ENCODE measurements at places on chromosomes 3 and 15.

GRCh38 chr3:129718201-129718600, 111.7 kb upstream of the PLXND1 start:
- no peak overlapping the region for H3K27ac ChIP-seq
- H3K4me1 ChIP-seq, result peaks cover 20% of the 10 kb centered on the region
- H3K27me3 ChIP-seq, result no peaks in the 10 kb centered on the region
- H3K4me3 ChIP-seq, result no peak overlapping the region
- no peak for DNase-seq
- no peaks in the 10 kb centered on the region for H3K36me3 ChIP-seq

DNA sequence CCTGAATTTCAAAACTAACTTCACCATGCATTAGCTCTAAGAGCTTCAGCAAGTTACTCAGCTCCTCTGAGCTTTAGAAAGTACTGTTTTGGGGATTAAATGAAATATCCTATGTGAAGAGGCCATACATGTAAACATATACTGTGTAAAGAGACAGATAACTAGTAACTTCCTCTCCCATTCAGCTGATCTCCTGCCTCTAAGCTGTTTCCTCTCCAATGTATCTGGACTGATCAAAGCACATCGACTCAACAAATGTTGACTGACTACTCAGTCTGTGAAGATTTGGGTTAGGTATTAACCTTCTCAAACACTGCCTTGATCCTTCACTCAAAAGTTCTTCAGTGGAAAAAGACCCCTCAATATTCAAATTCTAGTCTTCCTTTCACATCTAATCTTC, 82.0 kb downstream of the BOC start:
- H3K27me3 ChIP-seq, result no peaks in the 10 kb centered on the region
- H3K36me3 ChIP-seq, result no peaks in the 10 kb centered on the region
- no peak for DNase-seq
- H3K4me1 ChIP-seq, result peaks cover 3% of the 10 kb centered on the region
- H3K4me3 ChIP-seq, result no peak overlapping the region

DNA sequence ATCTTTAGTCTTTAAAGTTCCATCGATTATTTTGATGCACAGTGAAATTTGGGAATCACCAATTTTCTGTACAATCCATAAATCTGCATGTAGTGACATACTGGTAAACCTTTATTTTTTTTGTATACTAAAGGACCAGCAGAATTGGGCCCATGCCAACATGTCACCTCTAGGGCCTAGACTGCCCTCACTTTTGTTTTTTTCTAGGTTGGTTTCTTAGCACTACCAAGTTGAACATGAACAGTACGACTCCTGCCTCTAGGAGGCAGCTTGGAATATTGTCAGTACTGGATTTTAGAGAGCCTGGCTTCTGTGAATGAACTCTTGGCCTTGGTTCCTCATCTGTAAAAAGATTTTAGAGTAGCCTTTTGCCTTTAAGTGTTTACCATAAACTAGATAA, 32.3 kb downstream of the NKIRAS1 start:
- H3K36me3 ChIP-seq, result peaks cover 3% of the 10 kb centered on the region
- no peak overlapping the region for H3K27ac ChIP-seq
- DNase-seq, result no peak
- no peaks in the 10 kb centered on the region for H3K4me1 ChIP-seq
- H3K27me3 ChIP-seq, result no peaks in the 10 kb centered on the region

- no peak overlapping the region for H3K4me3 ChIP-seq
- no peaks in the 10 kb centered on the region for H3K36me3 ChIP-seq
- H3K27me3 ChIP-seq, result no peaks in the 10 kb centered on the region
- H3K4me1 ChIP-seq, result no peaks in the 10 kb centered on the region
- DNase-seq, result no peak
Observed at GRCh38 chr3:140595295-140595694, 82.6 kb upstream of the TRIM42 start.

GRCh38 chr3:14283813-14284438, 105.3 kb downstream of the LSM3 start:
- H3K27me3 ChIP-seq, result no peaks in the 10 kb centered on the region
- no peak overlapping the region for H3K4me3 ChIP-seq
- no peaks in the 10 kb centered on the region for H3K36me3 ChIP-seq
- peaks cover 21% of the 10 kb centered on the region for H3K4me1 ChIP-seq
- no peak for DNase-seq

DNA sequence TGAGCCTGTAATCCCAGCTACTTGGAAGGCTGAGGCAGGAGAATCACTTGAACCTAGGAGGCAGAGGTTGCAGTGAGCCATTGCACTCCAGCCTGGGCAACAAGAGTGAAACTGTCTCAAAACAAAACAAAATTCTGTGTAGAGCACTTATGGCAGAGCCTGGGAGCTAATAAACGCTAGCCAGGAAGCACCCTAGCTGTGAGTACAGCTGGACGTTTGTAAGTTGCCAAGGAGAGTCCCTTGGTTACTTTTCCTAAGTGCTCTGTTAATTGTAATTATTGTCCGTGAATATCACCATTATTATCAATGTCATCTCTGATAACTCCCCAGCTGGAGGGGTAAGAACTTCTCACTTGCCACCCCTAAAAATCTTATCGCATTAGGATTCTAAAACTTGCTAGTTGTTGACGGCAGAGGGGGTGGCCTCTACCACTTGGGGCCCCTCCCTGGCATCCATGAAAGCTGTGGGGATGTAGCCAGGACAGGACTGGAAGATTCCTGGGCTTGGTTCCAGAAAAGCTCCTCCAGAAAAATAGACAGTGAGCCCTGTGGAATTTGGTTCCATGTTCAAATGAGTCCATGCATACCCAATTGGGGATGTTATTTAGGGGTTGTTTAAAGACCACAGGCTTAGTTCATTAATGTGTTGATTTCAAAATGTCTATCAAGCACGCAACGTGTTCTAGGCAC, 9.9 kb upstream of the KLHL25 start:
- DNase-seq, result no peak
- H3K27ac ChIP-seq, result no peak overlapping the region
- H3K4me1 ChIP-seq, result no peaks in the 10 kb centered on the region
- no peak overlapping the region for H3K4me3 ChIP-seq
- no peaks in the 10 kb centered on the region for H3K36me3 ChIP-seq

- no peak overlapping the region for H3K27ac ChIP-seq
- H3K27me3 ChIP-seq, result peaks cover 89% of the 10 kb centered on the region
- H3K36me3 ChIP-seq, result peaks cover 16% of the 10 kb centered on the region
- no peak for DNase-seq
Observed at GRCh38 chr15:76343313-76343996, 6.9 kb downstream of the ISL2 start.

DNA sequence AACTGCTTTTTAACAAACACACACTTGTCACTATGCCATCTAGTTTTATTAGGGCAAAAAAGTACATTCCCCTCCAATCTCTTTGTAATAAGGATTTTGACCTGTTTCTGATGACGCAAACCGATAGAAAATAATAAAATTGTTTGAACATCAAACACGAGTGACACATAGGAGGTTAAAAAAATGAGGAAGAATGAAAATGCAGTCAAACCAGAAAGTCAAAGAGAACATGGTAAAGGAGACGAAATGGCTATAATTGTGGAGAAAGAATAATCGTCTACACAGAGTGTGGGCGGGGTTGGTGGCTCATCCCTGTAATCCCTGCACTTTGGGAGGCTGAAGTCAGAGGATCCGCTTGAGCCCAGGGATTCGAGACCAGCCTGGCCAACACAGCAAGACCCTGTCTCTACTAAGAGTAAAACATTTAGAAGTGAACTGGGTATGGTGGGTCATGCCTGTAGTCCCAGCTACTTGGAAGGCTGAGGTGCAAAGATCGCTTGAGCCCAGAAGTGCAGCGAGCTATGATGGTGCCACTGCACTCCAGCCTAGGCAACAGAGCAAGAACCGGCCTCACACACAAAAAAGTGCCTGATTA, 83.2 kb downstream of the MEIS2 start:
- H3K27me3 ChIP-seq, result no peaks in the 10 kb centered on the region
- H3K36me3 ChIP-seq, result no peaks in the 10 kb centered on the region
- no peaks in the 10 kb centered on the region for H3K4me1 ChIP-seq

DNA sequence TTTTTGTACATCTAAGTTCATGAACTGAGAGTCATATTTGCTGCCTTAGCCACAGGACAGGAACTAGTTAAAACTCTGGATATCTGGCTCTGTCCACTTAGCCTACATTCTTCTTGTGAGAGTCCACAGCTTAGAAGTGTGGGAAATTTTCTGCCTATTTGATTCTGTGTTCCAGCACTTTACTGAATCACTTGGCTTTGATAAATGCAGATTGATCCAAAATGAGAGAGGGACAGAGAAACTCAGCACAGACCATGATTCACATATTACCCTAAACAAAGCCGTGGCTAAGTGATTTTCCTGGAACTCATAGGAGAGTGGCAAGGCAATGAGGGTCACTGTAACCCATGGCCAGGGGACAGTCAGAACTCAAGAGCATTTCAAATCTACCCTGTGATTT, 87.5 kb upstream of the CADPS start:
- no peak overlapping the region for H3K27ac ChIP-seq
- H3K4me3 ChIP-seq, result no peak overlapping the region
- DNase-seq, result no peak
- H3K4me1 ChIP-seq, result no peaks in the 10 kb centered on the region
- no peaks in the 10 kb centered on the region for H3K27me3 ChIP-seq

- H3K27ac ChIP-seq, result no peak overlapping the region
- H3K4me1 ChIP-seq, result no peaks in the 10 kb centered on the region
- no peaks in the 10 kb centered on the region for H3K27me3 ChIP-seq
- H3K36me3 ChIP-seq, result no peaks in the 10 kb centered on the region
- H3K4me3 ChIP-seq, result no peak overlapping the region
- no peak for DNase-seq
Observed at GRCh38 chr3:12275974-12276650, 12.8 kb upstream of the PPARG start.

DNA sequence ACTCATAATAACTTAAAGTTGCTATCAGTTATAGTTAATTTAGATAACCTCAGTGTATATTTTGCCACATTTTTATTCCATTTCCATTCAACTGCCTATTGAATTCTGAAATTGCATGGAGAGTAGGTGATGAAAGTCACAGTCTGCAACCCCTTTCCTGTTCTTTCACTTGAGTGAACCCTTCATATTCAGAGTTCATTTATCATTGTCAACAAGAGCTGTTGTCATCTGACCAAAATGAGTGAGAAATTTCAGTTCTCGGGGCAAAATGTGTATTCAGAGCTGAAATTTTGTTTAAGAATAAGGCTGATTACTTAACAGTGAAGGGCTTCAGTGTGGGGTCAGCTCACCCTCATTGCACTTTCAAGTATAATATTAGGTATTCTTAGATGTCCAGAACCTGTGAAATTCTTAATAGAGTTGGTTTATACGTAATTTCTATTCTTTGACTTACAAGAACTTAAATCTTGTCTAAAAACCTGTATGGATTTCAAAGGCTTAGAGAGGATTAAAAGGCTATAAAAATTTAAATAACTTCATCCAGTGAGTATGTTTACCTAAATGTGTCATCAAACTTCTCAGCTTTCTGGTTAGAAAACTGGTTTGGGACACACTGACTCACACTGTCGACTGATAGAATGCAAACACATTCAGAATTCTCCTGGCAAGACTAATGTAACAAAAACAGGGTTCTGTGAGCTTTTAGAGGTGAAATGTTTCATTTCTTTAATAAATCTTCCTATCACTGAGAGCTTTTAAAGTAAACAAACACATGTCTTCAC, 92.2 kb downstream of the CMSS1 start:
- H3K36me3 ChIP-seq, result no peaks in the 10 kb centered on the region
- H3K27me3 ChIP-seq, result no peaks in the 10 kb centered on the region
- DNase-seq, result no peak
- H3K4me1 ChIP-seq, result no peaks in the 10 kb centered on the region
- no peak overlapping the region for H3K4me3 ChIP-seq

- no peak for DNase-seq
- no peaks in the 10 kb centered on the region for H3K27me3 ChIP-seq
- no peak overlapping the region for H3K27ac ChIP-seq
- H3K36me3 ChIP-seq, result no peaks in the 10 kb centered on the region
- H3K4me1 ChIP-seq, result no peaks in the 10 kb centered on the region
Observed at GRCh38 chr15:55796321-55796965, 53.5 kb upstream of the PRTG start.

DNA sequence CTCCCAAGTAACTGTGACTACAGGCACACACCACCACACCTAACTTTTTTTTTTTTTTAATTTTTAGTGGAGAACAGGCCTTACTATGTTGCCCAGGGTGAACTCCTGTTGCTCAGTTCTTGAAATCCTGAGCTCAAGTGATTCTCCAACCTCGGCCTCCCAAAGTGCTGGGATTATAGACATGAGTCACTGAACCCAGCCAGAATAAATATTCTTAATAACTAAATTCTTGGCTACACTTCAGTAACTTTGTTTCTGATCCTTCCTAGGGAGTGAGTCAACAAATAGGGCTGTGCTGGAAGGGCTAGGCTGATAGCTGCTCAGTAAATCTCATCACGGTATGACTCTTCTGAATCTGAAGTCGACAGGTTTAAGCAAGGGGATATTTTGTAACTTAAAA, 56.6 kb downstream of the P3H2 start:
- no peak overlapping the region for H3K27ac ChIP-seq
- H3K27me3 ChIP-seq, result no peaks in the 10 kb centered on the region
- H3K4me1 ChIP-seq, result peaks cover under 1% of the 10 kb centered on the region
- DNase-seq, result no peak
- H3K4me3 ChIP-seq, result no peak overlapping the region

DNA sequence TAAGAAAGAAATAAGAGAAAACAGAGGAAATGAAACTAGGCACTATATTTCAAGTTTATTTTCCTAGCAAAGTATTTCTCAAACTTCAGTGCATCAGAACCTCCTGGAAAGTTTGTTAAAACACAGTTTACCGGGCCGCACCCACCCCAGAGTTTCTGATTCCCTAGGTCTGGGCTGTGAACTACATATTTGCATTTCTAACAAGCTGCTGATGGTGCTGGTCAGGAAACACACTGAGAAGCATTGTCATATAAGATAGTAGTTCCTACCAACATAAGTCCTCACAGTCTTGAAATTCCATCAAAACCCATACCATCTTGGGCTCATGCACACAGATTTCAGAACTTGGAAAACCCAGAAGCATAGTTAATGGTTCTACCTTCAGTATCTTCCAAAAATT, 8.3 kb downstream of the SLC9A9 start:
- DNase-seq, result no peak
- H3K36me3 ChIP-seq, result no peaks in the 10 kb centered on the region
- H3K27me3 ChIP-seq, result no peaks in the 10 kb centered on the region
- no peak overlapping the region for H3K4me3 ChIP-seq

- H3K4me1 ChIP-seq, result no peaks in the 10 kb centered on the region
- H3K27me3 ChIP-seq, result no peaks in the 10 kb centered on the region
- no peak for DNase-seq
- no peak overlapping the region for H3K27ac ChIP-seq
Observed at GRCh38 chr3:189712906-189713483, 81.8 kb downstream of the TP63 start.

- no peaks in the 10 kb centered on the region for H3K36me3 ChIP-seq
- DNase-seq, result no peak
- H3K27ac ChIP-seq, result no peak overlapping the region
Observed at GRCh38 chr15:70154718-70155347, 57.1 kb upstream of the TLE3 start.

DNA sequence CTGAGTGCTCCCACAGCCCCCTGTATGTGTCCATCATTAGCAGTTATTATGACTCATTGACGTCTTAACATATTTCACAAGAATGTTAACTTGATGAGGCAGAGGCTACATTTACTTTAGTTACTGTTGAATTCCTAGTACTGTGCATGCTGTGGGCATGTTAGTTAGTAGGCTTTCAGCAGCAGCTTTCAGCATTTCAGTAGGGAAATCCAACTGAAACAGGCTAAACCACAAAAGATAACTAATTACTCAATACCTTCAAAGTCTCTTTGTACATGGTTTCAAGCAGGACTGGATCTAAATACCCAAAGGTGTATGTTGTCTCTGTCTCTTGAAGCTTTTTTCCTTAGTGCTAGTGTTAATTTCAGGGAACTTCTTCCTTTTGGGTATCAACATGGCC, 229.9 kb upstream of the SUCLG2 start:
- DNase-seq, result no peak
- no peak overlapping the region for H3K4me3 ChIP-seq
- H3K4me1 ChIP-seq, result no peaks in the 10 kb centered on the region
- H3K27me3 ChIP-seq, result no peaks in the 10 kb centered on the region
- H3K27ac ChIP-seq, result no peak overlapping the region
- H3K36me3 ChIP-seq, result no peaks in the 10 kb centered on the region

Measured in H1 (cell line).